Activated CD4-positive, alpha-beta T cell treated with anti-CD3 and anti-CD28 coated beads for 36 hours (primary cell): ENCODE measurements at places on chromosomes 11 and 22.

DNA sequence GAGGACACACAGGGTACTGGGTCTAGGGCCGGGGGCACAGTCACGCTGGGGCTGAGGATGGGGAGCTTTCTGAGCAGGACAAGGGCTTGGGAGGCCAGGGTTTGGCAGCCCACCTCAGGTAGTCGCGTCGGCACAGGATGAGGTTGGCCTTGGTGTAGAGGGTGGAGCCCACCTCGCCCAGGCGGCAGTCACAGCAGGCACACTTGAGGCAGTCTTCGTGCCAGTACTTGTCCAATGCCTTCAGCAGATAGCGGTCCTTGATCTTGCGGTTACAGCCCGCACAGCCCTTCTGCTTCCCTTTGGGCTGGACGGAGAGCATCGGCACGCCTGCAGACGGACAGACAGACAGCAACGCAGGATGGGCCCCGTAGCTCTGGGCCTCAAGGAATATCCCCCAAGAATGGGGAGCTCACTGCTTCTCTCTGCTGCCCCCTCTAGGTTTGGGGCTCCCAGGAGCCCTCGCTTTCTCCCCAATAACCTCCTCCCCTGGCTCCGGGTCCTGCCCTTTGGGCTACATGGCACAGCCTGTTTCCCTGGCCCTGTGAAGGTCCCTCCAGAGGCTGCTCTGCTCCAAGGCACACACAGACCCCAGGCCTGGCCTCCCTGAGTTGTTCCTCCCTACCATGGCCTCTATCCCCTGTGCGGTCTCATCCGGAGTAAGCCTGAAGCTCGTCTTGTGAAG, 33.4 kb downstream of the LMO1 start:
- no peak for DNase-seq

GRCh38 chr11:134599299-134599771, 187.3 kb upstream of the B3GAT1 start:
- DNase-seq = no peak

- DNase-seq = no peak
These were observed 1342.2 kb downstream of the BRD1 start for GRCh38 chr22:48485149-48486133.

DNA sequence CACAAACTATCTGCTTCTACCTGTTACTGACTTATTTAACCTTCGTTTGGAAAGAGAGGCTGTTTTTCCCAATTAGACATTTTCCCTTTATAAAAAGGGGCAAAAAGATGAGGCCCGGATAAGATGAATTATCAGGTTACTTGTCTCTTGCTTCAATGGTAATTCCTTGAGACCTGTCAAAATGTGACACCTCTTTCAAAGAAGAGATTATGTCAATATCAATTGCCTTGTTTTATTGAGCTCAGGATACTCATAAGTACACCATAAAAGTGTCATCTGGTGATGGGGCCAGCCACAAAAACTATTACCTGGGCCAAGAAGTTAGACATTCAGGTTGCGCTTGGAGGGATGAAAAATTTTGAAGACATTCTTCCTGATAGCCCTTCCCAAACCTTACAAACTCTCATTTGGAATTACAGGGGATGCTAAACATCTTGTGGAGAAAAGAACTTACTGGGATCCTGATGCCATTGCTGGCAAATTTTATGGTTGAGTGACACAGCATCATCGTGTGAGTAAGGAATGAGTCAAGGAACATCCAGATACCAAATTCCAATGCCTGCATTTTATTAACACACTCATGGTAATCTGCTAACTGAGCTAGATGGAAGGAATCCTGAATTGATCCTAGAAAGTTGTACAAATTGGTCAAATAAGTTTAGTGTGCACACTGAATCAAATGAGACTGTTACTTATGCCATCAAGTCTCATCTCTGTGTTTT, 1071.2 kb downstream of the LRRC4C start:
- DNase-seq = no peak
